Foreskin keratinocyte (primary cell): ENCODE measurements at places on chromosomes 1 and 21. TPM values are rescaled to one million over a fixed set of nuclear protein-coding genes. Genes with fewer than 3 reads are reported as not detected.

The SRGAP2 gene
- 41.8 and 48.9 TPM in 2 replicates for total RNA-seq

The GCSAML gene
- total RNA-seq: not detected in 2 replicates

The GNG5 gene
- 112 and 118 TPM in 2 replicates for total RNA-seq

The SLAMF6 gene
- total RNA-seq: not detected in 2 replicates

The LIN28A gene
- not detected in 2 replicates for total RNA-seq

The PLA2G2C gene
- not detected in 2 replicates for total RNA-seq

The KRTAP19-1 gene
- not detected in 2 replicates for total RNA-seq

The PROK1 gene
- not detected in 2 replicates for total RNA-seq

The PLA2G2D gene
- not detected in 2 replicates for total RNA-seq

The C1orf226 gene
- 0.71 TPM in 2 replicates for total RNA-seq

The RGSL1 gene
- total RNA-seq: not detected in 2 replicates

The C1orf116 gene
- total RNA-seq: 76.9 and 78.2 TPM in 2 replicates

The DMBX1 gene
- not detected in 2 replicates for total RNA-seq

The SEMA6C gene
- total RNA-seq: 0.99 and 1.2 TPM in 2 replicates
